T-helper 17 cell (primary cell): ENCODE measurements at places on chromosomes 4 and X. TPM values are rescaled to one million over a fixed set of nuclear protein-coding genes. Genes with fewer than 3 reads are reported as not detected.

Gene MAGEE2
- not detected for total RNA-seq

Gene TGIF2LX
- total RNA-seq: not detected

Gene ZNF630
- 2.1 TPM for total RNA-seq

DNA sequence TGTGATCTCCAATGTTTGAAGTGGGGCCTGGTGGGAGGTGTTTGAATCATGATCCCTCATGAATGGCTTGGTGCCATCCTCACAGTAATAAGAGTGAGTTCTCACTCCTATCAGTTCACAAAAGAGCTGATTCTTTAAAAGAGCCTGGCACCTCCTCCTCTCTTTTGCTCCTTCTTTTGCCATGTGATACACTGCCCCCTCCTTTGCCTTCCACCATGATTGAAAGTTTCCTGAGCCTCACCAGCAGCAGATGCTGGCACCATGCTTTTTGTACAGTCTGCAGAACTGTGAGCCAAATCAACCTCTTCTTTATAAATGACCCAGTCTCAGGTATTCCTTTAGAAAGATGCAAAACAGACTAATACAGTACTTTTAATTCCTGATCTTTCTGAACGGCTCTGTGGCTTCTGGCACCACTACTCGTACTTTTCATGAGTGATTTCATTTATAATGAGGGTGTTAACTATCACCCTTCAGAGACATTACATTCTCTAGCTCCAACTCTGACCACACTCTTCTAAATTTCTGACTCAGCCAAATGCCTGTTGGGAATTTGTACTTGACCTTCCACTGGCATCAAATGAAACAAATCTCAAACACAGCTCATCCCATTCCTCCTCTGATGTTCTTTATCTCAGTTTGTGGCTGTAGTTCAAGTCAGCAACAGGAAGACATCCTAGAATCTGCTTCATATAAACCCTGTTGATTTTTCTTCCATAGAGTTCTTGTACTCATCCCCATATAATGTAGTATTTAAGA, 4.2 kb downstream of the UFSP2 start:
- DNase-seq: no peak

DNA sequence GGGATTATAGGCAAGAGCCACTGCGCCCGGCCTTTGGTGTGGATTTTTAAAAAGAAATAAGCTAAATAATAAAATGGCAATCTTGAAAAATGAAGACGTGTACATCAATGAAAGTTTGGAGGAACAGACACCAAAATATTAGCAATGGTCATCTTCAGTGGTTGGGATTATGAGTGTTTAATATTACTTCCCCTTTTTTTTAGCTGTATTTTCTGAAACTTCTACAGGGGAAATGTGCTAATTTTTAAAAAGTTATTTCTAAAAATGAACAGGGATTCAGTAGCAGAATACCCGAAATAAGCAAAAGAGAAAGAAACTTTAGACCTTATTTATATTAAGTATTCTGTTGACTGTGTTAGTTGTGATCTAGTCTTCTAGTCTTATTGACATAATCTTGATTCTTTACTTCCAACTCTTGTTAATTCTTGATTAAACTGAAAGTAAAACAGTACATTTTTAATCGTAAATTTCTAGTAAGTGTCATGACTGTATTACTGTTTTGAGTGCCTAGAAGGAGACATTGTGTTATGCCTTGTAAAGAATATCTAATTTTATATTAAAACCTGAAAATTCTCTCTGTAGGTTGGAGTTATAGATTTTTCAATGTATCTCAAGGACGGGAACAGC, 51.3 kb downstream of the RUFY3 start:
- no peak for DNase-seq

DNA sequence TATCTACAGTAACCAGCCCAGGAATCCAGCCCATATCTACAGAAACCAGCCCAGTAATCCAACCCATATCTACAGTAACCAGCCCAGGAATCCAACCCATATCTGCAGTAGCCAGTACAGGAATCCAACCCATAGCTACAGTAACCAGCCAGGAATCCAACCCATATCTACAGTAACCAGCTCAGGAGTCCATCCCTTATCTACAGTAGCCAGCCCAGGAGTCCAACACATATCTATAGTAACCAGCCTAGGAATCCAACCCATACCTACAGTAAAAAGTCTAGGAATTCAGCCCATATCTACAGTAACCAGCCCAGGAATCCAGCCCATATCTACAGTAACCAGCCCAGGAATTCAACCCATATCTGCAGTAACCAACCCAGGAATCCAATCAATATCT, 445.0 kb upstream of the BOD1L1 start:
- no peak for DNase-seq

- DNase-seq: no peak
Measured at GRCh38 chr4:118177126-118177525, 142.8 kb downstream of the NDST3 start.
